Central memory CD8-positive, alpha-beta T cell (primary cell): ENCODE measurements at places on chromosomes 7 and 10.

DNA sequence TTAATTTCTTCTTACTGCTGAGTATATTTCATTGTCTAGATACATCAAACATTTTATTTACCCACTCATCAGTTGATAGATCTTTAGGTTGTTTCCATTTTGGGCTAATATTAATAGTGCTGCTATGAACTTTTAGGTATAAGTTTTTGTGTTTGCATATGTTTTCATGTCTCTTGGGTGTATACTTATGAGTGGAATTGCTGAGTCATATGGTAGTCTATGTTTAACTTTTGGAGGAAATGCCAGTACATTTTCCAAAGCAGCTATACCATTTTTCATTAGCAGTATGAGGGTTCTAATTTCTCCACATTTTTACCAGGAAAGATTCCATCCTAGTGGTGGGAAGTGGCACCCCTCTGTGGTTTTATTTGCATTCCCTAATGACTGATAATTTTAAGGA is 101.1 kb downstream of the ANKRD30A start:
- no peak for DNase-seq

DNA sequence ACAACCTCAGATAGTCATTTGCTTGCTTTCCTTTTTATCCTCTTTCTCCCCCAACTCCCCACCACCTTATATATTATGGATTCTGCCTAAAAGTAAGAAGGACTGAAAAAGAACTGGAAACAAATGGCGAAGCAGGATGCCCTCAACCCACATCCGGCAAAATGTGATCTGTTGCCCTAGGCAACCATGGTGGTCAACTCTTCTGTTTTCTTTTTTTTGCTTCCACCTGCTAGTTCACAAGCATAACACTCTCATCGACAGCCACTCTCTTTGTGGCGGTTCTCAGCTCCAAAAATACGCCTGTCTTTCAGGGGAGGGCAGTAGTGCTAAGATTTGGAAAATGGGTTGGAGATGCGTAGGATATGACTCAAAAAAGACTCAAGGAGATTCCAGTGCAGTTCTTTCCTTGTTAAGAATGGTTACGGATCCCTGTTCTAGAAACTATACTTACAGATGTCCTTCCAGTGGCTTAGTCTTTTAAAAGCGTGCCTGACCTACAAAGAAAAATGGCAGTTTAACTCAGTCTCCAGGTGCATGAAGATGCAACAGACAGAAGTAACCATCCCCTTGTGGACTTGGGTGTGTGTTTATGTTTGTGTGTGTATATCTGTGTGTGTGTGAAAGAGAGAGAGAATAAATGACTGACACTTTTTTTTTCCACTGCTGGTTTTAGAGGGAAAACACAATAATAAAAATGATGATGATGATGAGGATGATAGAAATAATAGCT is 10.7 kb downstream of the APBB1IP start:
- DNase-seq: peak; percentile 77

DNA sequence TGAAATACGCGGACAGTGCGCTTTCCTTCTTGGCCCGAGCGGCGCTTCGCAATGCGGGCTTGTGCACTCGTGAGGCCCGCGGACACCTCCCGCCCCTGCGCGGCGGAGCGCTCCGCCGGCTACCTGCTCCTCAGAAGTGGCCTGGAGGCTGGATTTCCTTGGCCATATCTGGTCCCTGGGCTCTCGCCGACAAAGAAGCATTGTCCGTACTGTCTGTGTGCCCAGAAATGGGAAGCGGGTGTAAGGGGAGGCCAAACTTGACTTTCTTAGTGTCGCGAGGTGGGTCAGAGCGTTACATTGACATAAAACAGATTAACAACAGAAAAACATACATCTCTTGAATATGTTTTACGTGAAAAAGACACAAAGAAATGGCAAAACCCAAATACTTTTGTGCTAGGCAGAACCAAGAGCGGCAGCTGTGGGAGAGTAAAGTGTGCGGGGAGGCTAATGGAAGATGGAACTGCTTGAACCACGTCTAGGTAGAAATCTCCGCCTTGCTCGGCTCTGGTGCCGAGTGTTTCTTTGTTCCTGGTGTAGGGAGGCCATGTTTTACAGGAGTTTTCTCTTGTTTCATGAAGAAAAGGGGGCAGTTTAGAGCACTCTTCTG is 1.4 kb downstream of the LANCL2 start:
- DNase-seq: no peak

GRCh38 chr10:90960355-90960814 is 39.5 kb upstream of the ANKRD1 start:
- no peak for DNase-seq

- no peak for DNase-seq
Measured at GRCh38 chr10:62690703-62691102, 113.8 kb upstream of the ADO start.

GRCh38 chr7:7327423-7327822 is 145.1 kb downstream of the C1GALT1 start:
- no peak for DNase-seq

DNA sequence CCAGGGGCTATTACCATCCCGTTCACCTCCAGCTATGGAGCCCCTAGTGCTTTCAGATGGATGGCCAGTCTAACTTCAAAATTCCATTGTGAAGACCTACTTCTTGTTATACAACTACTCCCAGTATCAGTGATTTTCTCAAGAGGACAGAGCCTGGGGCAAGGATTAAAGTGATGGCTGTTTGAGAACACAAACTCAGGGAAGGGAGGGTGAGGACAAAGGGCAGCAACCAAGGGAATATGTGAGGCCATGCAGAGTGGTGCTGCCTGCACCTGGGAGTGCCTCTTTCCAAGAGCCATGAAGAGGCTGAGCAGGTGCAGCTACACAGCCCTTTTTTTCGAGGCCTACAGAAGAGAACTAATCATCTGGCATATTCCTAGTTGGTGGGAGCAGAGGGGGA is 303.5 kb upstream of the BMPER start:
- no peak for DNase-seq

DNA sequence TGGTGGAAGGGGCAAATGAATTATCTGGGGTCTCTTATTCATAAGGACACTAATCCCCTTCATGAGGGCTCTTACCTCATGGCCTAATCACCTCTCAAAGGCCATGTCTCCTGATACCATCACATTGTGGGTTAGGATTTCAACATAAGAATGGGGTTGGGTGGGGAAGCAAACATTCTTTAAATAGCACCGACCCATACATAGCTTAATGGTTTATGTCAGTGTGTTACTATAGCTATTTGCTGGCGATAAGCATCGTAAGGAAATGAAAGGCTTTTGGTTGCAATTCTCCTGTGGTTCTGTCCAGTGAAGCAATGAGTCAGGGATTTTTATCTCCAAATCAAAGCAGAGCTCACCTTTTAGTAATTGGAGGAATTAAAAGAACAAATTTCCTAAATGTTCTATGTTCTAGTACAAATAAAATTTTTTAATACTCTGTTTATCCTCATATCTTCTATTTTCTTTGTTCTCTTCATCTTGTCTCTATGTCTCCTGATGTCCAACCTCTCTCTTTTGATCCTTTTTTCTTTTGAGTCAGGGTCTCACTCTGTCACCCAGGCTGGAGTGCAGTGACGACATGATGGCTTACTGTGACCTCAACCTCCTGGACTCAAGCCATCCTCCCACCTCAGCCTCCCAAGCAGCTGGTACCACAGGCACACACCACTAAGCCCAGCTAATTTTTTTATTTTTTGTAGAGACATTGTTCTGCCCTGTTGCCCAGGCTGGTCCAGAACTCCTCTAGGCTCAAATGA is 57.0 kb upstream of the GLCCI1 start:
- no peak for DNase-seq

GRCh38 chr7:45585628-45586027 is 11.5 kb downstream of the ADCY1 start:
- no peak for DNase-seq

GRCh38 chr7:43296306-43296705 is 183.9 kb downstream of the HECW1 start:
- no peak for DNase-seq

DNA sequence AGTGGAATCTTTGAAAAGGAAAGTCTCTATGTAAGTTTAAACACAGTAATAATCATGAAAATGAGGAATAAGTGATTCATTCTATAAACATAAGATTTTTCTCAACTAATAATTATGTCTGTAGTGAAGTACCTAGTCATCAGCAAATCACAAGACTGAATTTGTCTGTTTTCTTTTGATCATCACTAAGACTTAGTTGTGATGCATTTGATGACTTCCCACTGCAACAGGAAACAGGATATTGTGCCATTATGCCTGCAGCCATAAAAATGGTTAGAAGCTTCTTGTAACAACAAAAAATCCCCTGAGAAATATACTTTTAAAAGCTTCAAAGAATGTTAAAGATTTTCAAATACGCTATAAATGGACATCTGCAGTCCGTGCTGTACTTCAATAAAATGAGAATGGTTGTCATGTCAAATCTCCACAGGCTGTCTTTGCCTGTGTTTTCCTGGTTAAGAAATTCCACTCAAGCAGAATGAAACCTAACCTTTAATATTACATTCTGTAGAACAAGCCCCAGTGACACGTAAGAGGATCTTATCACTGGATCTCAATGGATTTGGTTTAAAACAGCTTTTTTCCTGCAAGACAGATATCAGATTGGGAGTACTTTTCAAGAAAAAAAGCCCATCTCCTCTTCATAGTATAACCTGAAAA is 1262.3 kb upstream of the PHF14 start:
- no peak for DNase-seq

DNA sequence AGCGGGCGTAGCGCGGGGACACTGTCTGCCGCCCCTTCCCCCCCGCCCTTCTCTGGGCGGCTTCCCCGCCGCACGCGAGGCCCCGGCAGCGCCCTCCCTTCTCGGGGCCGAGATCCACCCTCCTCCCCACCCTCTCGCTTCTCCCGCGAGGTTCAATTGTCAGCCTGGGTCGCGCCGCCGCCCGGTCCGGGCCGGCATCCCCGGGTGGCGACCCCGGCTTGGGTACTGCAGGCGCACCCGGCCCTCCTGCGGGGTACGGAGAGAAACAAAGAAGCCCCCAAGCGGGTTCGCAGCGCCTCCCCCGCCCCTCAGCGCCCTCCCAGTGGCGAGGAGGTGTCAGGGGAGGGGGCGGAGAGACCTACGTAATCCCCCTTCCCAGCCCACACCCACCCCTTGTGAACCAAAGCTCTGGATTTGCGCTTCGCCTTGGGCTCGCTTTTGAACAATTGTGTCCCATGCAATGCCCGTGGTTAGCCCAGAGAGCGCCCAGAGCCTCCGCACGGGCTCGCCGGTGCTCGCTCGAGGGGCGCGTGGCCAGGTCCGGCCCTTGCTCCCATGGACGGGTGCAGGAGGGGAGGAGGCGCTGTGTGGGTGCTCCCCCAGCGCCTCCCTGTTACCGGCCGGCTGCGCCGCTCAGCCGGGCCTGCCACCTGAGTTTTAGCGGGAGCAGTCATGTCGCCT is 634 bp downstream of the HECW1 start:
- no peak for DNase-seq

- DNase-seq: no peak
Measured at GRCh38 chr7:4820967-4821471, 40.8 kb downstream of the PAPOLB start.

DNA sequence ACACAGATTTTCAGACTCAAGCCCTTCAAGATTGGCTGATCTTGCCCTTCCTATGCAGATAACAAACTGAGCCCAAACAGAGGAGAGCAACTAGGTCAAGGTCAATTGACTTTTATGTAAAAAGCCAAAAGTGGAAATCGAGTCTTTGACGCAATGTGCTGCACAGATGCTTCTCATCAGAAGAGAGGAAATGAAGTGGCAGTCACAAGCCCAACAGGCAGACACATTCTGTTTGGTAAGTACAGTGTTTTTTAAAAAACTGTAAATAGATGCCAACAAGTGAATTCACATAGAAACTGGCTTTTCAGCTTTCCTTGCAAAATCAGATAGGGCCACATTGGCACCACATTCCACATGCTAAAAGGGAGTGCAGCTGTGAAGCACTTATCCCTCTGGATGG is 606.6 kb downstream of the KCNMA1 start:
- DNase-seq: no peak

DNA sequence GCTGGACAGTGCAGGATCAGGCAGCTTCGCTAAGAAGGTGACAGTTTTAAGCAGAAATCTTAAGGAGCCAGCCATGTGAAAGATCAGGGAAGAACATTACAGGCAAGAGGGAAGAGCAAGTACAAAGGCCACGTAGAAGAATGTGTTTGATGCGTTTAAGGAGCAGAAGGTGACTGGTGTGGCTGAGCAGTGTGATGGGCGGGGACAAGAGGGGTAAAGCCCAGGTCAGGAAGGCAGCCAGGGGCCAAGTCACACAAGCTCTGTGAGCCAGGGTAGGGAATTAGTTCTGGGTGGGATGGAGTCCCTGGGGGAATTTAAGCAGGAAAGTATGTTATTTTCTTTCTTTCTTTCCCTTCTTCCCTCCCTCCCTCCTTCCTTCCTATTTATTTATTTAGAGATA is 166.9 kb downstream of the SH3PXD2A start:
- DNase-seq: no peak

DNA sequence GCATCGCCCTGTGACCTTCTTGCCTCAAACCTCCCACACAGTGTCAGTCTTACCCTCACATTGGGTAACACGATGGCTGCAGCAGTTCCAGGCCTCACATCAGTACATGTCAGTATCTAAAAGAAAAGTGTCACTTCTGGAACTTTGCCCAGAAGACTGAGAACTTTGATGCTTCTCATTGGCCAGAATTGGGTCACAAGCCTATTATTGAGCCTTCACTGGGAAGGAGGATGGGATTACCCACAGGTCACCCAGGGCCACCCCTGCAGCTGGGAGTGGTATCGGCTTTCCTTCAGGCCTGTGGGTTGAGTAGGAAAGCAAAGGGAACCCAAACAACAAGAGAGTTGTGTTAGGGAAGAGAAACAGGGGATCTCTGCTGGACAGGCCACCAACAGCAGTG is 111.5 kb downstream of the NPY start:
- no peak for DNase-seq

- DNase-seq: no peak
Measured at GRCh38 chr10:131911451-131911850, 10.6 kb downstream of the PPP2R2D start.

- no peak for DNase-seq
Measured at GRCh38 chr10:26554246-26554645, 116.1 kb downstream of the APBB1IP start.

DNA sequence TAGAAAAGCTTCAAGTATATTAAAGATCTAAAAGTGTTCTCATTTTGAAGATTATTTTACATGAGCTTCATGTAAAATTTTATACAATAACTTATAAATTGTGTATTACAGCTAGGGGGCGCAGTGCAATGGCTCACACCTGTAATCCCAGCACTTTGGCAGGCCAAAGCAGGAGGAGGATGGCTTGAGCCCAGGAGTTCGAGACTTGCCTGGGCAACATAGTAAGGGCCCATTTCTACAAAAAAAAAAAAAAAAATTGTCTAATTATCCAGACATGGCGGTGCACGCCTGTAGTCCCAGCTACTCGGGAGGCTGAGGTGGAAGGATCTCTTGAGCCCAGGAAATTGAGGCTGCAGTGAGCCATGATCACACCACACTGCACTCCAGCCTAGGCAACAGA is 16.6 kb downstream of the ACBD5 start:
- DNase-seq: no peak
